ENCODE measurements at places on chromosomes 3 and 15. TPM values are rescaled to one million over a fixed set of nuclear protein-coding genes. Genes with fewer than 3 reads are reported as not detected.

GRCh38 chr3:148466143-148466542 lies 231.6 kb upstream of the AGTR1 start:
- no peaks in the 10 kb centered on the region for H3K4me1 ChIP-seq
- H3K27ac ChIP-seq = no peak overlapping the region
- H3K27me3 ChIP-seq = no peaks in the 10 kb centered on the region
- DNase-seq = no peak
- no peaks in the 10 kb centered on the region for H3K36me3 ChIP-seq

Gene GATM
- 1.1 TPM for total RNA-seq

DNA sequence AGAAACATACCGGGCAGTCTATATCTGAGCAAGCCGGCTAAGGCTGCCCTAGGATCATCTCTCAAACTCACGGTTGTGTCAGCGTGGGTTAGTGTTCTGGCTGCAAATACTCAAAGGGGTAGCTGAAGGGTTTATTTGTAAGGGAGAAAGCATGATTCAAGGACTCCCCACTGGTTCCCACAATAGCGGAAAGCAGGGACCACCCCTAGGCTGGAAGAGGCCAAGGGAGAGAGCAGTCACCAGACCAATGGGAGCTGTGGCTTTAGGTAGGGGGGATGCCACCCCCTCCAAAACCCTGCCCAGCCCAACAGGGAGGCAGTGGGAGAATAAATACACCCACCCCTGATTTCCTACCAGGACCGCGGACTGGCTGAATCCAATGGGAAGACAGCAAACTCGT lies 7.3 kb upstream of the LMCD1 start:
- H3K27ac ChIP-seq = no peak overlapping the region
- no peak overlapping the region for H3K4me3 ChIP-seq
- peaks cover 5% of the 10 kb centered on the region for H3K4me1 ChIP-seq
- no peaks in the 10 kb centered on the region for H3K27me3 ChIP-seq
- no peaks in the 10 kb centered on the region for H3K36me3 ChIP-seq

Gene AP4E1
- total RNA-seq = 15.2 TPM

Gene FURIN
- 37.2 TPM for total RNA-seq

GRCh38 chr15:83030021-83030420 lies 18.6 kb upstream of the C15orf40 start:
- H3K27me3 ChIP-seq = no peaks in the 10 kb centered on the region
- no peaks in the 10 kb centered on the region for H3K4me1 ChIP-seq
- no peak overlapping the region for H3K27ac ChIP-seq
- H3K36me3 ChIP-seq = peaks cover 21% of the 10 kb centered on the region
- DNase-seq = no peak

Gene TRIM42
- total RNA-seq = not detected

DNA sequence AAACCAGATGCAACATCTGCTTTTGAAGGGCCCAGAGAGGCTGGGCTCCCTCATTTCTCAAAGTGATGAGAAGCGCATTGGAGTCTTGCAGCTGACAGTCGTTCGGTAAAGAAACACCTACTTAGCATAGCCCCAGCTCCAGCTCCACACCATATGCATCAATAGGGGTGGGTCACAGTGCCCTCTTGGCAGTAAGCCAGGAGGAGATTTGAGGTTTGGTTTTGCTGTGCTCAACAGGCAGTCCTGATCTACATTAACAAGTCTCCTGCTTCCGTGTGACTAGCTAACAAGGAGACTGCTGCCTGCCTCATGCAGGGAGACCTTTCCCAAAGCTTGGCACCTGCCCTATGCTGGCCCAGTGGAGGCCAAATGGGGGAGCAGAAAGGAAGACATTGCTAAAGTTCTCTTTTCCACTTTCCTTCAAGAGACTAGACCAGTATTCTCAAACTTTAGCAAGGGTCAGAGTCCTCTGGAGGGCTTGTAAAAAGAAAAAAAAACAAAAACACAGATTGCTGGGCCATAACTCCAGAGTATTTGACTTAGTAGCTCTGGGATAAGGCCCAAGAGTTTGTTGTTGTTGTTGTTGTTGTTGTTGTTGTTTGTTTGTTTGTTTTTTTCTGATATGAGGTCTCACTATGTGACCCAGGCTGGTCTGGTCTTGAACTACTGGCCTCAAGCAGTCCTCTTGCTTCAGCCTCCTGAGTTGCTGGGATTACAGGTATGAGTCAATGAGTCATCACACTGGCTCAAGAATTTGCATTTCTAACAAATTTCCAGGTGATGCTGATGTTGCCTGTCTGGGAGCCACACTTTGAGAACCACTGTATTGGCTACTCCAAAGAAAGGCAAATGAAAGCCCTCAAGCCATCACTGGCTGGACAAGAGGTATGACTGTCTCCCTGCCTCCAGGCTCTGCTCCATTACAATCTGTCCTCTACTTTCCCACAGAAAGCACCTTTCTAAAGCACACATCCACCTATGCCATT lies 294.9 kb downstream of the RORA start:
- H3K36me3 ChIP-seq = no peaks in the 10 kb centered on the region
- no peaks in the 10 kb centered on the region for H3K27me3 ChIP-seq
- H3K27ac ChIP-seq = no peak overlapping the region

GRCh38 chr3:122101646-122102045 lies 46.5 kb downstream of the CD86 start:
- H3K36me3 ChIP-seq = no peaks in the 10 kb centered on the region
- peaks cover 8% of the 10 kb centered on the region for H3K27me3 ChIP-seq
- H3K4me3 ChIP-seq = no peak overlapping the region
- peak; percentile 62 for DNase-seq
- H3K27ac ChIP-seq = no peak overlapping the region

Gene EFL1
- total RNA-seq = 19.9 TPM

GRCh38 chr3:46187341-46187700 lies 20.8 kb downstream of the CCR1 start:
- no peak for DNase-seq
- H3K36me3 ChIP-seq = no peaks in the 10 kb centered on the region
- no peak overlapping the region for H3K4me3 ChIP-seq
- no peaks in the 10 kb centered on the region for H3K4me1 ChIP-seq
- H3K27me3 ChIP-seq = no peaks in the 10 kb centered on the region

DNA sequence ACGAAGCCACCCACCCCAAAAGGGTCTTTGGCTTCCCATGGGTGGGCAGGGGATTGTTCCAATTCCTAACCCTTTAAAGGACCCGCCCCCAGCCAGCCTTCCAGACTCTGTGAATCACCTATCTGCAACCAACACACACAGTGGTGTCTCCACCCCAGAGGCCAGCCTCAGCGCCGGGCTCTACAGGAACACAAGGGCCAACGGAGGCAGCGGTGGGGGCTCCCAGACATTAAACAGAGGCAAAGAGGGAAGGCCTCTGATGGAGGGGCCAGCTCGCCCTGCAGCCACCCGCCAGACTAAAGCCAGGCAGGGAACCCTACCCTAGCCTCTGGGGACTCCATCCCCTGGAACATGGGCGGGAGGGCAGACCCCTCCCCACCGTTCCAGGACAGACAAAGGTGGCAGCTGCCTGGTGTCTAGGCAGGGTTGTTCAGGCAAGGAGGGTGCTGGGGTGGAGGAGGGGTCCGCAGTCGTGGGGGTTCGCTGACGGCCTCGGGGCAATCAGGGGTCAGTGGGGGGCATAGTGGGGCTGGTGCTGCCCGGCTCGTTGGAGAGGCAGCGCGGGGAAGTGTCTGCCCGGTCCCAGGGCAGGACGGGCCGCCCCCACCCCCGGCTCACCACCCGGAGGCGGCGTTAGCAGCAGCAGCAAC lies 448 bp downstream of the SHISA5 start:
- peak overlapping the region; percentile 56 for H3K27ac ChIP-seq
- no peaks in the 10 kb centered on the region for H3K36me3 ChIP-seq
- no peaks in the 10 kb centered on the region for H3K27me3 ChIP-seq
- DNase-seq = no peak

DNA sequence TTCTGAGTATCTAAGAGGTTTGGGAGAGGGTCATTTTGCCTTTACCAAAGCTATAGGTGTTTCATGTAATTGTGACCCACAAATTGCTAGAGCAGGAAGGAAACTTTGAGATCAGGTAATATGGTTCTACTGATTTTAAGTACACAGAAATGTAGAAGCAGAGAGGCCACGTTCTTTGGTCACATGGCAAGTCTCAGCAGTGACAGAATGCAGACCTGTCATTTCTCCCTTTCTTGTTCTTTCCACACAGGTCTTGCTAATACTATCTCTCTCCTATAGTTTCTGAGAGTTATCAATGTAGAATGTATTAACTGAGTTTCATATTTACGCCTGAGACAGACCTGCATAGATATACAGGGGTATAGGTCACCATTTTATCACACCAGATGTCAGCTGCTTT lies 10.9 kb upstream of the RTP1 start:
- no peaks in the 10 kb centered on the region for H3K36me3 ChIP-seq
- DNase-seq = no peak
- no peak overlapping the region for H3K4me3 ChIP-seq
- H3K27ac ChIP-seq = no peak overlapping the region

Gene TRANK1
- total RNA-seq = 151 TPM

Gene TUSC7
- total RNA-seq = not detected

DNA sequence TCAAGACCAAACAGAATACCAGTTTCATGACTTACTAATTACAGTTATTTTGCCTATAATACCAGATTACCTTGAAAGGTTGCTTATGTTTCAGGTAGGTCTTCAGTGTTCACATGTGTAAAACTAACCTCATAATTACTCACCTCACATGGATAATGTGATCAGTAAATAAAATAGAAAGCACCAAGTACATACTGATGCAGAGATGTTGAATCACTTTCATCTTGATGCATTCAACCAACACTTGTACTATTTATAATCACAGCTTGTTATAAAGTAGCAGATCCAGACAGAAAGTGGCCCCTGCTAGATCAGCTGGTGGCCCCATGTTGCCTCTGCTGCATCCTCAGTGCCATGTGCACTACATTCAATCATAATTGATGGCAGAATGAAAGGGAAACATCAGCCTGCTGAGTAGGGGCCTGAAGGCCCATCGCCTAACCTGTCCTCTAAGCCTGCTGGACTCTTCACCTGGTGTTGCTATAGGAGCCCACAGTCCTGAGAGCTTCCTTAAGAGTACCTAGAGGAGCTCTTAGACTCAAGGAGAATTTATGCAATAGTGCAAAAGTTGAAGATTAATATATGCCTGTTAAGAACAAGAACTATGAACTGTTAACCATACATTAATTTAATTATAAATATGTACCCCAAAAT lies 154.3 kb downstream of the PLCL2 start:
- H3K4me3 ChIP-seq = no peak overlapping the region
- H3K27me3 ChIP-seq = no peaks in the 10 kb centered on the region
- no peaks in the 10 kb centered on the region for H3K36me3 ChIP-seq
- H3K27ac ChIP-seq = no peak overlapping the region
- peaks cover 19% of the 10 kb centered on the region for H3K4me1 ChIP-seq

DNA sequence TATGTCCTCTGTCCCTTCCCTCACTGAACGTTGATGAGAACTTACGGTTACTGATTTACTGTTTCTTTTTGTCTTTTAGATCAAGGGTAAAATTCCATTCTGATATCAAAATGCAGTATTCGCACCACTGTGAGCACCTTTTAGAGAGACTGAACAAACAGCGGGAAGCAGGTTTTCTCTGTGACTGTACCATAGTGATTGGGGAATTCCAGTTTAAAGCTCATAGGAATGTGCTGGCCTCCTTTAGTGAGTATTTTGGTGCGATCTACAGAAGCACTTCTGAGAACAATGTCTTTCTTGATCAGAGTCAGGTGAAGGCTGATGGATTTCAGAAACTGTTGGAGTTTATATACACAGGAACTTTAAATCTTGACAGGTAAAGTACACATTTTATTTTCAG lies 990 bp downstream of the MYNN start:
- H3K36me3 ChIP-seq = peaks cover 14% of the 10 kb centered on the region
- peak overlapping the region; percentile 99 for H3K27ac ChIP-seq
- DNase-seq = no peak

Gene PYGO1
- not detected for total RNA-seq

DNA sequence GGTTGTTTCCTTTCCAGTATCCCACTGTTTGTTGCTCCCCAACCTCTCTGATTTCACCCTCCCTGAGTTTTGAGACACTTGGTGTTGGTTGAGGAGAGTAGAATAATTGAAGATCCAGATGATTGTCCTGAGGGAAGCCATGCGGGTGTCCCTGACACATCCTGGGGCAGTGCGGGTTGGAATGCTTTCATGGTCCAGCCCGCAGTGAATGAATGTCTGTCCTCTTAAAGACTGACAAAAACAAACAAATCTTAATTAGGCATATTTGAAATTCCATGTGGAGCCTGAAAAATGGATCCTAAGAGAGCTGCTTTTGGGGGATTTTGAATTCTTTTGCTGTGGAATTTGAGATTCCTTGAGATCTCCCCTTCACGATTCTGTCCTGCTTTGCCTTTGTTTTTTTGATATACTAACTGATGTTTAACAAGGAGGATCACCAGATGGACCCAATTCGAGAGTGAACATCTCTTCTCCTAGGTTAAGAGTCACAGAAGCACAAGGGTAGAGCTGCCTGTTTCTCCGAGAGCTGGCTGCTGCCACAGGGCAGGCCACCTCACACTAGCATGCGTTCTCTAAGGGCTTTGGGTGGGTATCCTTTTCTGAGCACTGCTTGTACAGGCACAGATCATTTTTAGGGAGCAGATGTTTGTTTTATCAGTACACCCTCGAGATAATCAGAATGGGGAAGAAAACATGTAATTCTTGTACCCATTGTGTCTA lies 47.4 kb downstream of the GPR171 start:
- H3K4me3 ChIP-seq = no peak overlapping the region
- H3K4me1 ChIP-seq = no peaks in the 10 kb centered on the region
- no peak overlapping the region for H3K27ac ChIP-seq
- no peaks in the 10 kb centered on the region for H3K36me3 ChIP-seq
- no peak for DNase-seq

- H3K27me3 ChIP-seq = no peaks in the 10 kb centered on the region
- no peak for DNase-seq
- H3K4me1 ChIP-seq = peaks cover 3% of the 10 kb centered on the region
- no peak overlapping the region for H3K4me3 ChIP-seq
These were observed 47.8 kb downstream of the CCDC54 start for GRCh38 chr3:107425033-107425432.

GRCh38 chr3:38163117-38163840 lies 2.1 kb upstream of the OXSR1 start:
- peak; percentile 11 for DNase-seq
- no peak overlapping the region for H3K4me3 ChIP-seq
- H3K4me1 ChIP-seq = peaks cover 31% of the 10 kb centered on the region
- no peaks in the 10 kb centered on the region for H3K27me3 ChIP-seq
- no peak overlapping the region for H3K27ac ChIP-seq

DNA sequence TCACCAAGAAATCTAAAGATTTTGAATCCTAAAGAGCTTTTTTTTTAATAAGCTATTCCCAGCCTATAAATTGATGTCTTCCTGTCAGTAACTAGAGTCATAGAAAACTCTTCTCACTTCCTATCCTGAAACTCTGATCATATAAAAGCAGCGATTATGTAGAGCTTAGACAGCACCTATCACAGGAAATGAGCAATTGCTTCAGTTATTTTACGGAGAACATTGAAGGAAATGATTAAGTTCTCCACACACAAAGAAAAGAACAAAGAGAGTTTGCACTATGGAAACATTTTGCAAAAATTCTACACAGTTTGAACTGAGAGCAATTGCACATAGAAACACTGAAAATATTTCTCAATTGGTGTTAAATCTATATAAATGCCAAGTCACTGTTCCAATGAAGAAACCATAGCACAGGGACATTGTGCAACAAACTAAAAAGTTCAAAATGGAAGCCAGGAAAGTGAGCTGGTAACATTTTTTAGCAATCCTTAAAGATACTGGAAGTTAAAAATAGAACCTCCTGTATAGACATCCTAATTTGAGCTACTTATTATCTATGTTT lies 291.5 kb upstream of the ARHGEF26 start:
- H3K4me3 ChIP-seq = no peak overlapping the region
- no peaks in the 10 kb centered on the region for H3K27me3 ChIP-seq
- no peak overlapping the region for H3K27ac ChIP-seq
- no peaks in the 10 kb centered on the region for H3K4me1 ChIP-seq
